ENCODE measurements at places on chromosomes 1 and 21.

- DNase-seq, result no peak
These were observed 212.0 kb downstream of the SLC45A1 start for GRCh38 chr1:8529901-8530300.

GRCh38 chr1:219324171-219324570 is 150.5 kb downstream of the LYPLAL1 start:
- no peak for DNase-seq

DNA sequence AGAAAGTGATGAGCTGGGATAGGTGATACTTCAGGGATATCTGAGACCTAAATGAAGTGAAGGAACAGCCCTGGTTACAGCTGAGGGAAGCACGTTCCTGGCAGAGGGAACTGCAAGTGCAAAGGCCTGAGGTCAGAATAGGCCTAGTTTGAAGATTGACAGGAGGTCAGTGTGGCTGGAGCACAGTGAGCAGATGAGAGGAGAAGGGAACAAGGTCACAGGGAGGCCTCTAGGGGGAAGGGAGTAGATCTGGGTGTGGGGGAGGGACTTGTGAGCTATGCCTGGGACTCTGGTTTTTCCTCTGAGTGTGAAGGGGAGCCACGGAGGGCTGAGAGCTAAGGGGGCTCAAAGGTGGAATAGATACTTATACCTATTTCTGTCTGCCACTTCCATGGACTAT is 736.4 kb downstream of the MATN1 start:
- DNase-seq, result no peak

DNA sequence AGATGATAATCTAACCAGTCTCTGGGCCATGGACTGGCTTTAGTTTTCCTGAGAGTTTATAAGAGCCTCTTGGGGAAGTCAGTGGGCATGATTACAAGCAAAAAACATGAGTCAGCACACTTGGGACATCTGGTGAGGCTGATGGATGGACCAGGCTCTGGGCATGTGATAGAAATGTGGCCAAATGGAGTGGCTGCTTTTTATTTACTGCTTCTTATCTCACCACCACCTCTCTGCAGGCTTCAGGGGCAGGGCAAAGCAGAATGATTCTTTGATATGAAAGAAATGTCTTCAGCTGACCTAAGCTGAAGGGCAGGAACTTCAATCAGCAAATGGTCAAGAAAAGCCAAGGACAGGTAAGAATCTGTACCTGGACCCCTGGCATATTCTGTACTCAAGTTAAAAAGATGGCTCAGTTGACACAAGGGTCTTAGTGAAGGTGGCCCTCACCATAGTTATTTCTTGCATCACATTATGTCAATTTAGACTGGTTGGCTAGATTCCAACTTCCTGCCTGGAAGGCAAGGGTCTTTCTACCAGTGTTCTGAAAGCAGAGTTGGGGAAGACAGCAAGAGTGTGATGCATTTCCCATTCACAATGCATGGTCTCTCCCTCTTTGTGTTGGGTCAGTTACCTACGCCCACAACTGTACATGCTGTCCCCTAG is 162.8 kb downstream of the FASLG start:
- DNase-seq, result no peak

GRCh38 chr1:81690676-81691453 is 109.9 kb upstream of the ADGRL2 start:
- DNase-seq, result no peak

GRCh38 chr1:38677311-38677710 is 182.3 kb downstream of the RRAGC start:
- no peak for DNase-seq

- no peak for DNase-seq
These were observed 4.1 kb downstream of the TIE1 start for GRCh38 chr1:43304771-43305300.
